Colonic mucosa (tissue), 4 donors: ENCODE measurements at places on chromosomes 3 and 15.

- DNase-seq, result peak; percentile 58
These were observed 324.5 kb downstream of the TBL1XR1 start for GRCh38 chr3:176872771-176873209.

DNA sequence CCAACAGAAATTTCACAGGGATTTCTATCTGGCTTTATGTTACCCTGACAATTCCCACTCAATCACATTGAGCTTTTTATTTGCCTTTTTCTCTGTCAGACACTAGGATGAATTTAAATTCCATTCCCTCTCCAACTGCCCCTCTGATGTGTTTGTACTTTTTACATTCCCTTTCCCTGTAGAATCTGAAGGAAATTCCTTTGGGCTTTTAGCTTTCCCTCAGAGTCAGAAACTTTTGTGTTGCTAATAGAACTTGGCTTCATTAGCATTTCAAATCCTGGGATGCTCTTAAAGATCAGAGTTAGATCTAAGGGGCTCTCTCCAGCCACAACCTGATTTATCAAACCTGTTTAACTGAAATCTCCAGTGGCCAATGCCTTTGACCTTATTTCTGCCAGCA is 7.9 kb upstream of the RARB start:
- no peak for DNase-seq

DNA sequence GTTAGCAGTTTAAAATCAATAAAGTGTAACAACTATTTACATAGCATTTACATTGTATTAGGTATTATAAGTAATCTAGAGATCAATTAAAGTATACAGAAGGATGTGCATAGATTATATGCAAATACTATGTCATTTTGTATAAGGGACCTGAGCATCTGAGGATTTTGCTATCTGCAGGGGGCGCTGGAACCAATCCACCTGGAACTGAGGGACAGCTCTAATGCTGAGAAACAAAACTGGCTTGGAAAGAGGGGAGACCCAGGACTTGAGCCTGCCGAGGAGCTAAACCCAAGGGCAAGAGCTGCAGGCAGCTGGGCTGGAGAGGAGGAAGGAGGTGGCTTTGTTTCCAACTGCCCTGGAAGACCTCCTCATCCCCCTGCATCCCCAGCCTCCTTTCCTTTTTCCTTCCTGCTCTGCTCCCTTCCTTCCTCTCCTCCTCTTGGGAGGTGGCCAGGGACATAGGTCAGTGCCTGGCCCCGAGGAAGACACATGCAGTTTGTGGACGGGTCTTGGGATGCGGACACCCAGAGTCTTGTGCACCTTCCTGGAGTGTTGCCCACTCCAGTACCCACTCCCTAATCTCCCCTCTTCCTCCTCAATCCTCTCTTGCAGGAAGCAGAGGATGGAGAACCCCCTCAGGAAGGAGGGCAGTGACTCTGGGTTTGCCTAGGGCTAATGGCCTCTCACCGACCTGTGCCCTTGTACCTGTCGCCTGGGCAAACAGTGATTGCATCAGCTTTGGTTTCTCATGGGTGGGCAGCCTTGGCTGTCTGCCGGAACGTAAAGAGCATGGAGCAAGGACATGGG is 825 bp upstream of the RTP3 start:
- peak; percentile 40 for DNase-seq

- no peak for DNase-seq
These were observed 275.9 kb downstream of the UBE2E2 start for GRCh38 chr3:23479026-23479425.

DNA sequence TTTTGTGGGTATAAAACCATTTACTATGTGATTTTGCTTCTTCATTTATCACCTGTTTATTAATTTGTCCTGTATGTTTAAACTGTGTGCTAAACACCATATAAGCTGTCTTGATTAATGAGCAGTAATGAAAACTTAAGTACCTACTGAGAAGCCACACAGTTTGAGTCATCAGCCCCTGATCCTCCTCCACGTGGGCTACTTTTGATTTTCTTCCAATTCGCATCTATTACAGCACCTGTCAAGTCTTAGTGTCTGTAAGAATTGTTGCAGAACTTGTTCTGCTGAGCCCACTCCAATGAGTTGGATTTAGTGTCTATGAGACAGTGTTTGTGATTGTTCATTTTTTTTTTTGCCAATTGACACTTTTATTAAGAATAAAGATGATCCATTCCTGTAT is 16.8 kb downstream of the EPHA6 start:
- no peak for DNase-seq

GRCh38 chr3:194638991-194639605 is 5.9 kb upstream of the TMEM44 start:
- DNase-seq, result no peak

DNA sequence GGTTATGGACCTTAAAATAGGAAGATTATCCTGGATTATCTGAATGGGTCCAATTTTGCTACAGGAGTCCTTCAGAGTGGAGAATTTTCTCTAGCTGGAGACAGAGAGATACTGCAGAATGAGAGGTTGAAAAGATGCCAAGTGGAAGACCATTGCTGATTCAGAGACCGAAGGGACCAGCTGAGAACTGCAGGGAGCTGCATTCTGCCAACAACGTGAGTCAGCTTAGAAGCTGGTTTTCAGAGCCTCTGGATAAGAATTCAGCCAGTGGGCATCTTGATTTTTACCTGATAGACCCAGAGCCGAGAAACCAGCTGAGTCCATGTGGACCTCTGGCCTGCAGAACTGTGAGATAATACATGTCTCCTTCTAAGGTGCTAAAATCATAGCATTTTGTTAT is 234.0 kb downstream of the NR2F2 start:
- DNase-seq, result no peak

DNA sequence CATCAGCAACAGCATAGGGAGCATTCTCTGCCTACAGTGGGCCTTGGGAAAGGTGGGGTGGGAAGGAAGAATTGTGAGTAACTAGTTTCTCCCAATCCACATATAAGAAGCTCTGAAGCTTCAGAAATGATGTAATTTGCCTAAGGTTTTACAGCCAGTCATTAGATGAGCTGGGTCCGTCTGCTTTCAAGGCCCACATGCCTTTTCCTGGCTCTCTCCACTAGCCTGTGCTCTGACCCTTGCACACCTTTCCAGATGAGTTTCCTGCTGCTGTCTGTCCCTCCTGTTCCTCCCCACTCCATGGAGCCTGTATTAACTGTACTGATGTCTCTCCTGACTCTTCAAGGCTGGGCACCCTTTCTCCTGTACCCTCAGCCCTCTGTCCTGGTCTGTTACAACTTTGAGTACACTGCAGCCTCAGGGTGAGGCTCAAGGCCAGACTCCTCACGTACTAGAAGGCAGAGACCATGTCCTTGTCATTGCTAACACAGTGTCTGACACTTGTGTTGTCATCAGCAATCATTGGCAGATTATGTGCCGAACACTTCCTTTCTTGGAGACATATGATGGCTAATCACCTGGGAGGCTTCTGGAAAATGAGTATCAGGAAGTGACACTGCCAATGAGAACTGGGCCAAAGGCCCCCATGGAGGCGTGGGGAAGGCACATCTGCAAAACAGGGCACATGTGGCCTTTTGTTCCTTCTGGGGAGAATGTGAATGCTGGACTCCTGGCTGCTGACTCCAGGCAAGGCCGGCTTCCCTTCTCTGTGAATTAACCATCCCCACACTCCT is 6.6 kb downstream of the TM6SF1 start:
- no peak for DNase-seq

GRCh38 chr15:92643849-92644815 is 11.4 kb downstream of the FAM174B start:
- no peak for DNase-seq

GRCh38 chr15:46918462-46919140 is 798.7 kb upstream of the SEMA6D start:
- no peak for DNase-seq

DNA sequence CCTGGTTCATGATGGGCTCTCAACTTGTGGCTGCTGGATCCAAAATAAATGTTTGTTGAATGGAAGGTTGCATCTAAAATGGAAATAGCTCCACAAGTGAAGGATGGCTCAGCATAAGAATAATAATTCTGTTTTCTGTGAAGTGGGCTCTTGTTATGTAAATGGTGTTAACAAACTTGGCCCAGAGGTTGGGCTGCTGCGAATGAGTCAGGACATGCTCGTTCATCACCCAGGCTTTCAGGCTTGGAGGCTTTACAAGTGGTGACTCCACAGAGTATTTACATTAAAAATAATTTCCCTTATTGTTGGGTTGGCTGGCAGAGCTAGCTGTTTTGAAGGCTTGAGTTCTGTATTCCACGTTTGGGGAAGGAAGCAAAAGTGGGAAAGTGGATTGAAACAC is 60.5 kb downstream of the ITGB5 start:
- DNase-seq, result no peak

GRCh38 chr3:13115991-13116390 is 42.8 kb upstream of the IQSEC1 start:
- no peak for DNase-seq

GRCh38 chr15:71103102-71103676 is 12.1 kb upstream of the THSD4 start:
- DNase-seq, result no peak

DNA sequence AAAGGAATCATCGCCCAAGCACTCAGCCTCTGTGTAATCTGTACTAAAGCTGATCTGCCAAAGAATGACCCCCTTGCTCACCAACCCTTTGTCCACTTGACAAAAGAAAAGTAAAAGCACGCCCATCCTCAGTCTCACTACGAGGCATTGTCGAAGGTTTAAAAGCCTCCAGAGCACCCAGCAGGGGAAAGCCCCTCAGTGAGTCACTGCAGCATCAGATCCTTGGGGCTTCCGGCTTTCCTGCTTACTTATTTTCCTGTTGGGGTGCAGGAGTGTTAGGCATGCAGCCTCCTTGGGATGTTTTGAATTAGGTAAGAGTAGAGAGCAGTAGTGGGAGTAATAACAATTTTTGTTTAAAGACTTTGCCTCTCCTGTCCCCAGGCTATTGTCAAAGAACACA is 216.1 kb downstream of the MTHFS start:
- no peak for DNase-seq

- DNase-seq, result peak; percentile 85
These were observed 157.7 kb upstream of the FAM3D start for GRCh38 chr3:58824285-58824684.

GRCh38 chr3:102078854-102079808 is 229.8 kb downstream of the NFKBIZ start:
- DNase-seq, result peak; percentile 50
